ENCODE measurements at places on chromosomes 6 and 20. TPM values are rescaled to one million over a fixed set of nuclear protein-coding genes. Genes with fewer than 3 reads are reported as not detected.
A peak's percentile ranks its signal among the peaks of the same experiment; 100 is the strongest.

GRCh38 chr6:118354641-118355040, 193.5 kb upstream of the PLN start:
- no peaks in the 10 kb centered on the region for H3K4me1 ChIP-seq
- no peaks in the 10 kb centered on the region for H3K36me3 ChIP-seq
- DNase-seq: no peak

DNA sequence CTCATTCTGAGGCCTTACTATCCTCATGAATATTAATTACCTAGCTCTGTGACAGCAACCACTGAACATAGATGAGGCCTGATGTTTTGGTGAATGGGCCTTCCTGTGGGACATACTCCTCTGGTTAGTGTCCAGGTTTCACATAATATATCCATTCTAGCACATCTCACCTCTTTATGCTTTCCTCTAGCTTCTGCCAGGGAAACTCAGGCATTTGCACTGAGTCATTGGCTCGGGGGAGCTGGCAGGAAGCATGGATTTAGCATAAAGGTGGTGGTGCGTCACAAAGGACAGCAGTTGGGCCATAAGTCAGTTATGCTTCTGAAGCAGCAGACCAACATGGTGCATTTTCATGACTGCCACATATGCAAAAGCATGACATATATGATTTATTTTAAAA, 37.5 kb upstream of the TMEM170B start:
- H3K4me1 ChIP-seq: peaks cover 5% of the 10 kb centered on the region
- no peaks in the 10 kb centered on the region for H3K27me3 ChIP-seq
- no peak overlapping the region for H3K27ac ChIP-seq
- H3K36me3 ChIP-seq: no peaks in the 10 kb centered on the region
- no peak overlapping the region for H3K4me3 ChIP-seq

GRCh38 chr6:79909517-79909916, 37.8 kb downstream of the ELOVL4 start:
- no peaks in the 10 kb centered on the region for H3K4me1 ChIP-seq
- no peak overlapping the region for H3K27ac ChIP-seq
- no peak for DNase-seq
- peaks cover 5% of the 10 kb centered on the region for H3K27me3 ChIP-seq
- no peaks in the 10 kb centered on the region for H3K36me3 ChIP-seq
- no peak overlapping the region for H3K4me3 ChIP-seq

The GPANK1 gene
- total RNA-seq: 11.7 TPM

The SF3B5 gene
- total RNA-seq: 185 TPM

The MATN4 gene
- not detected for total RNA-seq

The TRIM15 gene
- total RNA-seq: not detected

DNA sequence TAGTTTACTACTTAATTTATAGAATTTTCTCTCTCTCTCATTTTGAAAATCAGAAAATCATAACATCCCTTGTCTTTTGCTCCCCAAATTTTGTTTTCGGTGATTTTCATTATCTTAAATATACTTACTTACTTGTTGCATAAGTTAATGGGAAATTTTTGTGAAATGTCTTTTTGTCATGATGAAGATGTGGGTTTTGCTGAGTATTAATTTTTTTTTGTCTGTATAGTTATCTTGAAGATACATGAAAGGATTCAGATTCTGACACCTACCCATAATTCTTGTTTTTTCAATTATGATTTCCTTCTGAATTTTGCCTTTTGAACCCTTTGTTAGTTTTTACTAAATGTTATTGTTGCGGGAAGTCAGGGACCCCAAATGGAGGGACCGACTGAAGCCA, 817.9 kb downstream of the EYS start:
- no peaks in the 10 kb centered on the region for H3K36me3 ChIP-seq
- no peak for DNase-seq
- no peak overlapping the region for H3K27ac ChIP-seq
- peaks cover 23% of the 10 kb centered on the region for H3K4me1 ChIP-seq
- H3K27me3 ChIP-seq: no peaks in the 10 kb centered on the region

DNA sequence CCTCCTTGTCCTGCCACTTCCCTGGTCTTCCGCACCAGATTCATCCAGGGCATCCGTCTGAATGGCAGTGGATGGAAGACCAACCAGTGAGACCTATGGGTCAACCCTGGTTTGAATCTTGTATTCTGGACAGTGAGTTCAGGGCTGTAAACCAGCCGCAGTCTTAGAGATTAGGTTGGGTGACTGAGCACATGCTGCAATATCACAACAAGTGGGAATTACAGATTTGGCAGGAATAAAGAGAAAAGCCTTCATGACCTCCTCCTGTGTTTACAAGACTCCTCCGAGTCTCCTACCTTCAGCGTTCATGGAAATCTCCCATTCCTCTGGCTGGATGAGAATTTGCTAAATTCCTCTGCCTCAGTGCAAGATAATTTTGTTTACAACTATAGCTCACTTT, 9.9 kb downstream of the ECI2 start:
- H3K27ac ChIP-seq: peak overlapping the region; percentile 44
- DNase-seq: no peak
- H3K4me1 ChIP-seq: peaks cover 47% of the 10 kb centered on the region
- no peak overlapping the region for H3K4me3 ChIP-seq

- no peaks in the 10 kb centered on the region for H3K27me3 ChIP-seq
- peak overlapping the region; percentile 62 for H3K4me3 ChIP-seq
- H3K27ac ChIP-seq: no peak overlapping the region
- H3K4me1 ChIP-seq: peaks cover 11% of the 10 kb centered on the region
- DNase-seq: no peak
These were observed 657 bp downstream of the NT5DC1 start for GRCh38 chr6:116101302-116101718.

DNA sequence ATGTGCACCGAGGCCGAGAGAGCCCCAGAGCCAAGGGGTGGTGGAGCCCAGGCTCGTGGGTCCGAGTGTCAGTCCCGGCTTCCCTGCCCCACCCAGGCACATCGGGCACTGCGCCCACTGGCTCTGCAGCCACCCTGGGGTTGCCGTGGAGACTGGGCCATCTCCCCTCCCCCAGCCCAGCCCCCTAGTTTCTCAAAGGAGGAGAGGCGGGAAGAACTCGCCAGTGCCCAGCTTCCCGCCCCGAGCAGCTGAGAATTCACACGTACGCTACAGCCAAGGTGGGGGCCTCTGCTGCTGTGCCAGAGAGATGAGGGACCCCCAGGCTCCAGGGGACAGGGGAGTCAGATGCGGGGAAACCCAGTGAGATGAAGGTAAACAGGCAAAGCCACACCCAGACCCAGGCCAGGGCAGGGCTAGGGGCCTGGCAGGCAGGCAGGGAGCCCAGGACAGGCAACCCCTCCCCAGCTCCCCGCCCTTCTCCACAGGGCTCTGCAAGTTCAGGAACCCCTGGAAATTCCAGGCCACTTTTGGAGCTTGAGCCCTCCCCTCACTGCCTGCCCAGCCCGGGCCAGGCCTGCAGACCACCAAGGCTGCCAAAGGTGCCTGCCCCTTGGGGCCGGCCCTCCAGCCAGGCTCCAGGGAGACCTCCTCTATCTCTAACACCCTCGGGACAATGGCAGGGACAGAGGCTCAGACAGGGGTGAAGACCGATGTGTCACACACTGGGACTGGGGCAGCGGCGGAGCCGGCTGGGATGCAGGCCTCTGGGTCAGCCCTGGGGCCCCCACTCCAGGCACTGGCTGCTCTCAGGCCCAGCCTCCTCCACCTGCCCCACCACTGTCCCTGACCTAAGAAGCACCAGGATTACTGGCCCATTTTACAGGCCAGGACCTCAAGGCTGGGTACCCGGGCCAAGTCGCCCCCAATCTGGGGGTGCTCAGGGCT, 6.0 kb downstream of the LAMA5 start:
- H3K4me1 ChIP-seq: peaks cover 73% of the 10 kb centered on the region
- no peak overlapping the region for H3K4me3 ChIP-seq
- H3K27me3 ChIP-seq: no peaks in the 10 kb centered on the region

The HEY2 gene
- total RNA-seq: not detected

DNA sequence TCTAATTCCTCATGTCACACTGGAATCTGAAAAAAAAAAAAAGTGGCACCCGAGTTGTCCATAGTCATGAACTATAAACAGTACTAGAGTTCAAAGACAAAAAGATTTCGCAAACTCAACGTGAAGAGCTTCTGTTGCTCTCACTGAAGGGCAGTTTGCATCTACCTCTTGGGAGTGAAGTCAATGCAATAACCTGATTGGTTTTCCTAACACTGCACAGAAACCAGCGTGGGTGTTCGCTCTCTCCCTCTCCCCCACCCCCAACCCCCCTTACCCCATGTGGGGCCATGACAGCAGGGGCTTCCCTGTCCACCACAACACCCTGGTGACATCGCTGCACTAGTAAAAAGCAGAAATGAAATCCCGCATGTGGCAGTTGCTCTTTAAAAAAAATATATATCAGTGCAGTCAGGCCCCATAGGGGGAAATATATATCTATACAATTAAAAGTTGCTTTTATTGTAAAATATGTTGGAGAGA, 66.9 kb downstream of the GMPR start:
- peaks cover 2% of the 10 kb centered on the region for H3K36me3 ChIP-seq
- no peak overlapping the region for H3K27ac ChIP-seq
- DNase-seq: no peak
- H3K27me3 ChIP-seq: no peaks in the 10 kb centered on the region
- H3K4me3 ChIP-seq: no peak overlapping the region

DNA sequence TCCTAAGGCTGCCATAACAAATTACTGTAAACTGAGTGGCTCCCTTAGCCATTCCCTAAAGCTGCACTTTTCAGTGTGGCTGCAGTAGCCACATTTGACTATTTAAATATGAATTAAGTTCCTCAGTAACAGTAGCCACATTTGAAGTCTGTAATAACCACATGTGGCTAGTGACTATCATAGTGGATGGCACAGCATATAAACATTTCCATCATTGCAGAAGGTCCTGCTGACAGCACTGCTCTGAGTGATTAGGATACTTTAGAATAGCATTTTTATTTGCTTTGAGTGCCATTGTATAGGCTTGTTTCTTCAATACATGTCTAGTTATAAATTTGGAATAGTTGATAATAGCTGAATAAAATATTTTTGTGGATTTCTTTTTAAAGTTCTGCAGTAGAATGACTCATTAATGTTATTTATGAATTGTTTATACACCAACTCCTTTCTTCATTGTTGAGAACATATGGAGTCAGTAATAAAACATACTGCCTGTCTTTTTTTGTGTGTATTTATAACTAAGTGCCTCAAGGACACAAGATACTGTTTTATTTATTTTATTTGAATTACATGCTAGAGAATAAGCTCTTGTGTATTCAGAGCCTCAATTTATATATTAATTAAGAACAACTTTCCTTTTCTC, 217.2 kb downstream of the CDKAL1 start:
- H3K36me3 ChIP-seq: no peaks in the 10 kb centered on the region
- peaks cover 2% of the 10 kb centered on the region for H3K4me1 ChIP-seq
- peak; percentile 15 for DNase-seq
- H3K27ac ChIP-seq: no peak overlapping the region
